ENCODE measurements at places on chromosomes 5 and 9.
A peak's percentile ranks its signal among the peaks of the same experiment; 100 is the strongest.

GRCh38 chr9:37508834-37509206, 23.1 kb downstream of the POLR1E start:
- DNase-seq: no peak

GRCh38 chr5:83281658-83282057, 189.9 kb upstream of the VCAN start:
- DNase-seq: no peak

- no peak for DNase-seq
Measured at GRCh38 chr9:114028646-114029045, 49.5 kb downstream of the AMBP start.

DNA sequence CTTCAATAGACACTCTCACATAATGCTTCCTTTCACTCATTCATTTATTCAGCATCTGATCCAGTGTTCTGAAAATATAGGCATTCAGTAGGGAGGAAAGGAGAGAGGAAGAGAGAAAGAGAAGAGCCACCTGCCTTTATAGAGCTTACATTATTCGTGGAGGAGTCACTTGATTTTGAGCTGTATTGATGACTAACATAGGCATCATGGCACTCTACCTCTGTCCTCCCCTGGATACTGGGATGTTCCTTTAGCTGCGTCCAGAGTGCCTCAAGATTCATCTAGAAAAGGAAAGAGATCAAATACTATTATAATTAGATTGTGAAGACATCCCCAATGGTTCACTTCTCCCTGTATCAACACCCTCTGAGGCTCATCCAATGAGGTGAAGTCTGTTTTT, 345.1 kb downstream of the SPATA31D1 start:
- no peak for DNase-seq

GRCh38 chr5:9596171-9596780, 33.9 kb downstream of the TAS2R1 start:
- no peak for DNase-seq

DNA sequence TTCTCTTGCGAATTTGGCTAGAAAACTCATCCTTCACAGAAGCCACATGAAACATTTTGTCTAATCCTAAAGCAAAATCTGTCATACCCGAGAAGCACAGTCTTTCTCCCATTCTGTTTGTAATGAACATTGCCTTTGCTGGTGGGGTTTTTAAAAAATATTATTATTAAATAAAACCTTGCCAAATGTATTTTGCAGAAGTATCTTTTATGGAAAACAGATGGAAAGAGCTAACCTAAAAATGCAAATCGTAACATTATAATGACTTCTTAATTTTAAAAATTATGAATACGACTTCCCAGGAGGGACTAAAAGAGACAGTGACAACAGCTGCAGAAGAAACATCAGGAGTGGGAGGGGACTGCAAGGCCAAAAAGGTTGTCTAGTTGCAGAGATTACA, 246.3 kb upstream of the TAS2R1 start:
- no peak for DNase-seq

DNA sequence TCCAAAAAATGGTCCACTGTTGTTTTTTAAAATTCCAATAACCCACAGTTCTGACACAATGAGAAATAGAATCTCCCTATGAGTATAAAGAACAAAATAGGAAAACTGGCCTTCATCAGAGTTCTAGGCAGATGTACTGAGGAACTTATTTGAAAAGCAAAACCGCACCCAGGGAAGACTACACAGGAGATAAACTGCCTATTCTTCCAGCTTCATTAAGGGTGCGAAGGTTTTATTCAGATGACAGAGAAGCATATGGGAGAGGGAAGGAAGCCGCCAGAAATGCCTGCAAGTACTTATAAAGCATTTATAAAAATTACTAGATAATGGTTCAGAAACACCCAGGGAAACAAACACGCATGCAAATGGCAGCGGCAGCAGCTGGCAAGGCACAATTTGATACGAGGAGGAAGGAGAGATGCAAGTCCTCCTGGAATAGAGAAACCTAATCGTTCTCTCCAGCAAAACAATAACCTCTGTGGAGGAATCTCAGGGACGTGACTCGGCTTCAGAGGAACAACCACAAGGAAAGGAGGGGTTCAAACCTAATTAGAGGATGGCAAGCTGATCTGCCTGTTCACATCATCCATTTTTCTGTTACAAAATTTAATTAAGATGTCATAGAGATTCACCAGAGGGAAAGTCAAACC, 9.0 kb downstream of the TTLL11 start:
- DNase-seq: no peak

DNA sequence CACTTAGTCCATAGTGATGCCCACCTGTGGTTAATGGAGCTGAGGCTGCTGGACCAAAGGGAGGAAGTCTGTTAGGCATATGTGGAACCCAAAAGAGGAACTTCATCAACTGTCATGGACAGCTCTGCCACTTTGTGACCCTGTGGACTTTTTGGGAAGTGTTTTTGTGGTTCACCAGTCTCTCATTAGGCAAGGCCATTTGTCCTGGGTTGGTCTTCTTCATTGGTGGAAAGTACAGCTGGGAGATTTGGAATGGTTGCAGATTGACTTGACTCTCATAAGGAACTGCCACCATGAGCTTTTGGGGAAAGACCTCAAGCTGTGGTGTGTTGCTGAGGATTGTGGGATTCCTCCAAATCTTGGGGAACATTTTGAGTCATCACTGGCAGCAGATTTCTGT, 31.9 kb upstream of the IL12B start:
- no peak for DNase-seq

DNA sequence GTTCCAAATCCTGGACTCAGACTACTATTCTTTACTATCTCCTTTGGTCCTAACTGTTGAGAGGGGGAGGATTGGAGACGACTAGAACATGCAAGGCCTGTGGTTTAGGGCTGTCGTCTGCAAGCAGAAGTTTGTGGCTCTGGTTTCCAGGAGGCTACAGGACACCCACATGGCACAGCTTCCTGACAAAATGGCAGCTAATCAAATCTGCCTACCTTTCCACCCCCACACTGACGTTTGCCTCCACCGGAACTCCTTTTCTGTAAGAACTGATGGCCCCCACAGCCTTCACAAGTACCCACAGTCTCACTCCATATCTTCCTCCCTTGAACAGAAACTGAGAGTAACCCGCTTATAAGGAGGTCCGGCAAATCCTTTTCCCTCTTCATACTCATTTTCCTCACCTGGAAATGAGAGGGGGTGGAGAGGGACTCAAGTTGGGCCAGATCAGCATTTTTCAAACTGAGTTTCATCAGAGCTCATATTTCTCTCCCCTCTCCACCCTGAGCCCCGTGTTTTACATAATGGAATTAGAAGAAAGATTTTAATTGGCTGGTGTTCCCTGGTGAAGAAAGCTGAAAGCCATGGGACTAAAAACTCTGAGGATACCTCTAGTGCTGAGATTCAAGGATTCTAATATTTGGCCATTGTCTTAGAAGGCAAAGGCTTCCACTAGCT, 5.2 kb downstream of the SLC31A2 start:
- DNase-seq: peak; percentile 25

GRCh38 chr5:159059722-159060121, 40.0 kb downstream of the EBF1 start:
- DNase-seq: no peak

DNA sequence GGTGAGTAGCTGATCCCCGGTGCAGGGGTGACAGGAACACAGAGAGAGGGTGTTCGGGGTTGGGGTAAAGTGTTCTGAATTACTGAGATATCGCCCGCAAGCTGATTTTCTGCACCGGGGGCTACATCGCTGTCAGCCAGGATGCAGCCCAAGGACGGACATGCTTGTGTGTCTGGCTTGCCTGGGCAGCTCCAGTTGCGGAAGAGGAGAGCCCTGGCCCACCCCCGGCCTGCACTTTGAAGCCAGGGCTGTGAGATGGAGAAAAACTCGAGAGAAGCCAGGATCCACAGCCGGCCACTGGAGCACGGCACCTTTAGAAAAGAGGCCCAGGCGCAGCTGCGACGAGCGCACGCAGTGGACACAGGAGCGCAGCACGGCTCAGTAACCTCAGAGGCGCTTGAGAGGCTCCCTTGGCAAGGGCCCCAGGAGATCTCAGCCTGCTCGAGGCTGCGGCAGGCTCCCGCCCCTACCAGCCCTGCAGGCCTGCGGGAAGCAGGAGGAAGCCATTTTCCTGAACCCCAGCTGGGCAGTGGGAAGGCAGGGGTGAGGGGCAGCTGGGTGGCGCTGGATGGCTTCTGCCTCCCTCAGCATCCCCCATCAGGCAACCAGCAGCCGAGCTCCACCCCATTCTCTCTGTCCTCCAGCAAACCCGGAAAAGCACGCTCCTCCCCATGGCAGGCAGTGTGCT, 59.2 kb downstream of the C9orf50 start:
- DNase-seq: no peak

DNA sequence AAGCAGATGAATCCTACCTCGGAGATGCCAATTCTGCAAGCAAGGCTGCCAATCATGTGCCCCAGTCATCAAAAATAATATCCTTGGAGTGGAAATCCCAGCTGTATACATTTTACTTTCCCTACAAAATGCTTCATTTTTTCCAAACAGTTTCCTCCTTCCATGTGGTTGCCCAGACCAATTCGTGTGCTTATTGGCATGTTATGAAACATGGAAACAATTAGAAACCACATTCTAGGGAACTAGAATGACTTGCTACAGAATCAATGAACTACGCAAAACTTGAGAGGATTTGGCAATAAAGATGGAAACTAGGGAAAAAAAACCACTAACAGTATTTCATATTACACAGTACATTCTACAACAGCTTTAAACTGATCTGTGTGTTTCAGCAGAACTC, 584.5 kb upstream of the DMAC1 start:
- no peak for DNase-seq

DNA sequence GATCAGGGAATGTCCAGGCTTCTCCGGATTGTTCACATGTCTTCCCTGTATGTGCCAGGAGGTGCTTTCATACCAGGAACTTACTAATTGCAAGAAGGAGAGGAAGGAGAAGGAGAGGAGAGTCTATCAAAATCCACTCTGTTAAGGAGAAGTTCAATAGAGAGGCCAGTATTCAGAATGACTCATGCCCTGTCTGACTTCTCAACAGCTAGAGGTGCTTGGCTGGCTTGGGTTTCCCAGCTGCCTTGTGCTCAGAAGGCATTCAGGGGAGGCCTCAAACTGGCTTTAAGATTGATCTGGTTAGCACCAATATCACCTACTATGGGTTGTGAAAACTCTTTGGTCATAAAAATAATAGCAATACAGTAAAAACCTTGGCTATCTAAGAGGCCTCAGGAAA, 167.9 kb upstream of the GLRA1 start:
- DNase-seq: no peak

- DNase-seq: no peak
Measured at GRCh38 chr5:40762705-40763104, 6.9 kb upstream of the TTC33 start.

DNA sequence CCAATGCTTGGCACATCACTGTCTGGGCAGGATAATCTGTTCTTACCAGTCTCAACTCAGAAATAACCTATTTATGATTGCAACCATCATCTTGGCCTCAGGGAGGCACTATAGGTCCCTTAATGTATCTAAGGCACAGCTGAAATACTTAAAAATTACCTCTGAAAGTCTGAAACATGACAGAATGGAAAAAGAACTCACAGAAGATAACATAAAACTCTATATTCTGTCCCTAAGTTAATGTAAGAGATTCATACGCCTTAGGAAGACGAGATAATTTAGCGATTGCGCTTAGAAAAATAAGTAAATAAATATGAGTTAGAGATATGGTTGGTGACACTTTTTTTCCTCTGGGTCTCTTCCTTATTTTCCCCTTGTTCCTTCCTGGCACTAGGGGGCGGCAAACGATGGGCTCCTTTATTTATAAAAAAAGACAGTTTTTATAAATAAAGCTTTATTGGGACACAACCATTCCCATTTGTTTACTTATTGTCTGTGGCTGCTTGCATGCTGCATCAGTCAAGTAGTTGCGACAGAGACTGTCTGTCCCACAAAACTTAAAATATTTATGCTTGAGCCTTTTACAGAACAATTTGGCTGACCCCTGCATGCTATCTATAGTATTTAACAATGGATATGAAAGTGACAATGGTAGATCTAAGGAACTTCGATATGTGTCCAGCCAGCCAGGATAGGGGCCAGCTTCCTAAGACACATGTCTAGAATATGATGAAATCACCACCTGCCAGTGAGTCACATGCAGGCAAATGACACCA, 79.6 kb downstream of the PDE4D start:
- DNase-seq: no peak

DNA sequence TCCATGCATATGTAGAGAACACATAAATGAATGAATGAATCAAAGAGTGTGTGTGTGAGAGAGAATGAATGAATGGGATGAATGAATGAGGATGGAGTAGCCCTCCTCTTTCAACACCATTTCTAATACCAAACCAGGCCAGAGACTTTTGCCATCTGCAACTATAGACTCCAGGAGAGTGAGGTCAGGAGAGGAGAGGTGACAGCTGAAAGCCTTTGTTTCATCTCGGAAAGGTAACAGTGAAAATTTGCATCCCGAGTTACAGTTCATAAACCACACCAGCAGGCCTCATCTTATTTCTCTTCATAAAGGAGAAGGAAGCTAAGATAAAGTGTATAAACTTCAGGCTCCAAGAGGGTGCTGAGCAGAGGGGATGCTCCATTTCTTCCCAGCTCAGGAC, 255.3 kb upstream of the KLF4 start:
- DNase-seq: no peak

DNA sequence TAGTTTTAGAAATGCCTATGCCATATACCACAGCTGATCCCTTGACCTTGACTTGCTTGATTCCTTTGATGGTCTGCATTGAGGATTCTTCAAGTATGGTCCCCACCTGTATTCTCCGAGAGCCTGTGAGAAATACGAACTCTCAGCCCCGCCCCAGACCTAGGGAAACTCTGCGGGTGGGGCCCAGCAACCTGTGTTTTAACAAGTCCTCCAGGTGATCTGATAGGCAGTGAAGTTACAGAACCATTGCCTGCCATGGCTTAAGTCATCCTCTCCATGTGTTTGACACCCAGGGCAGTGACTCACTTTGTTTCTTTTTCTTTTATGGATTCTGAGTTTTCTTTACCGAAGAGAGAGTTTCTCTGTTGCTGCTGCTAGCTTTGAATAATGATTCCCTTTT, 18.5 kb downstream of the FRMPD1 start:
- DNase-seq: no peak

Measured in activated T-cell treated with anti-CD3 and anti-CD28 coated beads for 4 hours (primary cell).